ENCODE measurements at places on chromosomes 7 and 10.

- DNase-seq: no peak
- H3K27ac ChIP-seq: no peak overlapping the region
- H3K4me3 ChIP-seq: no peak overlapping the region
- H3K36me3 ChIP-seq: no peaks in the 10 kb centered on the region
- no peaks in the 10 kb centered on the region for H3K27me3 ChIP-seq
- no peaks in the 10 kb centered on the region for H3K4me1 ChIP-seq
These were observed 17.2 kb downstream of the INHBA start for GRCh38 chr7:41685684-41686083.

- H3K4me1 ChIP-seq: no peaks in the 10 kb centered on the region
- H3K27ac ChIP-seq: no peak overlapping the region
- DNase-seq: no peak
- H3K27me3 ChIP-seq: no peaks in the 10 kb centered on the region
- no peak overlapping the region for H3K4me3 ChIP-seq
These were observed 127.0 kb downstream of the INSYN2A start for GRCh38 chr10:127069436-127069835.

DNA sequence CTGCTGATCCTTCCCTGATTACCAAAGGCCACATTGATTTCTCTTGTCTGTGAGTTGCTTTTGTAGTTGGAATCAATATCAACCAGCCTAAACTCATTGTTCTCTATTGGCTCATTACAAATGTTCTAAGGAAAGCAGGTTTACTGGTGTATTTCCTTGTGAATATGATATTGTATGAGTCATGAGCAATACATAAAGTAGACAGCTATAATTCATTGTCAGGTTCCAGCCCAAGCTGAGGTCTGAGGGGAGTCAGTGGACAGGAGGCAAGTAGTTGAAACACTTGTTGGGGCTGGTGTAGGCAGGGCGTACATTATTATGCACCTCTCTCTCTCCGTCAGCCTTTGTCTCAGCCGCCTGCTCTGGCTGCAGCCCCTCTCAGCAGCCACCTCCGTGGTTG, 451.7 kb downstream of the IPMK start:
- H3K4me1 ChIP-seq: no peaks in the 10 kb centered on the region
- H3K27ac ChIP-seq: no peak overlapping the region
- no peaks in the 10 kb centered on the region for H3K36me3 ChIP-seq
- DNase-seq: no peak
- H3K27me3 ChIP-seq: no peaks in the 10 kb centered on the region
- no peak overlapping the region for H3K4me3 ChIP-seq

GRCh38 chr7:45404622-45405021, 169.5 kb upstream of the ADCY1 start:
- no peaks in the 10 kb centered on the region for H3K36me3 ChIP-seq
- no peak overlapping the region for H3K27ac ChIP-seq

- H3K4me3 ChIP-seq: no peak overlapping the region
- H3K27me3 ChIP-seq: no peaks in the 10 kb centered on the region
- no peak overlapping the region for H3K27ac ChIP-seq
- H3K36me3 ChIP-seq: no peaks in the 10 kb centered on the region
- H3K4me1 ChIP-seq: peaks cover 20% of the 10 kb centered on the region
These were observed 19.7 kb downstream of the CYTH3 start for GRCh38 chr7:6252748-6253147.

- H3K36me3 ChIP-seq: peaks cover 13% of the 10 kb centered on the region
- no peak for DNase-seq
- H3K27me3 ChIP-seq: no peaks in the 10 kb centered on the region
- no peaks in the 10 kb centered on the region for H3K4me1 ChIP-seq
These were observed 218.3 kb downstream of the TRIL start for GRCh38 chr7:28739826-28740225.

GRCh38 chr10:58653139-58653538, 140.5 kb downstream of the BICC1 start:
- no peaks in the 10 kb centered on the region for H3K27me3 ChIP-seq
- no peaks in the 10 kb centered on the region for H3K4me1 ChIP-seq
- DNase-seq: no peak
- H3K36me3 ChIP-seq: no peaks in the 10 kb centered on the region
- H3K27ac ChIP-seq: no peak overlapping the region

GRCh38 chr10:104892879-104893617, 252.0 kb downstream of the SORCS3 start:
- H3K27me3 ChIP-seq: no peaks in the 10 kb centered on the region
- DNase-seq: no peak
- no peaks in the 10 kb centered on the region for H3K36me3 ChIP-seq
- no peak overlapping the region for H3K27ac ChIP-seq

DNA sequence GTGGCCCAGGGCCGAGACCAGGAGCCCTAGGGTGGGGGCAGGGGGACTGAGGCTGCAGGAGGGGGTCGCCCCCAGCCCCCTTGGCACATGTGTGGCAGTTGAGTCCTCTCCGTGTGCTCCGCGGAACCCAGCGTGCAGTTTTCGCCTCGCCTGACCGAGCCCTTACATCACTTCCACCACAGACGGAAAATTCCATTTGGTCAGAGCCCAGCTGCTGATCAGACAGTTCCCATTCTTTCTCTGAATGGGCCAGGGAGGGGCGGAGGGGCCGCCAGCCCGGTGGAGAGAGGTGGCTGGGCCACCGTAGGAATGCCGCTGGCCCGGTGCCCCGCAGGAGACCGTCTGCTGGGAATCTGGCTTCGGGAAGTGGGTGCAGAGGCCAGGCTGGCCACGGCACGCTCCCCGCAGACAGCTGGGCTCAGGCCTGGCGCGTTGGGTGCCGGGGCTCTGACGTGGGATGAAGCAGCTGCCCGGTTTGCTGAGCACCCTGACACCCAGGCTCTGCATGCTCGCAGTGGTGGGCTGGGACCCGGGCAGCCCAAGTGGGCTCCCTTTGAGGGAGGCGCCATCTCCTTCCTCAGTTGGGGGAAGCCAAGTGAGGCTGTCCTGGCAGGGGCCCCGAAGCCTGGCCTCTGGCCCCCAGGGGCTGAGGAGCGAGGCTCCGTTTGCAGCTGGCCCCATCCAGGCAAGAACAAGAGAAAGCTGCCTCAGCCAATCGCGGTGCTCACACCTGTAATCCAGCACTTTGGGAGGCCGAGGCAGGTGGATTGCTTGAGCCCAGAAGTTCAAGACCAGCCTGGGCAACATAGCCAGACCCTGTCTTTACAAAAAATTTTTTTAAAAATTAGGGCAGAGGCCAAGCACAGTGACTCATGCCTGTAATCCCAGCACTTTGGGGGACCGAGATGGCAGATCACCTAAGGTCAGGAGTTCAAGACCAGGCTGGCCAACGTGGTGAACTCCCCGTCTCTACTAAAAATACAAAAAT, 9.9 kb downstream of the TTYH3 start:
- DNase-seq: peak; percentile 80
- H3K36me3 ChIP-seq: peaks cover 5% of the 10 kb centered on the region
- peaks cover 92% of the 10 kb centered on the region for H3K4me1 ChIP-seq
- H3K27me3 ChIP-seq: no peaks in the 10 kb centered on the region
- peak overlapping the region; percentile 63 for H3K27ac ChIP-seq

GRCh38 chr7:113013761-113014449, 72.7 kb downstream of the GPR85 start:
- H3K36me3 ChIP-seq: no peaks in the 10 kb centered on the region
- no peak for DNase-seq
- H3K4me1 ChIP-seq: no peaks in the 10 kb centered on the region
- no peak overlapping the region for H3K4me3 ChIP-seq
